ENCODE measurements at places on chromosomes 16 and 17. TPM values are rescaled to one million over a fixed set of nuclear protein-coding genes. Genes with fewer than 3 reads are reported as not detected.

DNA sequence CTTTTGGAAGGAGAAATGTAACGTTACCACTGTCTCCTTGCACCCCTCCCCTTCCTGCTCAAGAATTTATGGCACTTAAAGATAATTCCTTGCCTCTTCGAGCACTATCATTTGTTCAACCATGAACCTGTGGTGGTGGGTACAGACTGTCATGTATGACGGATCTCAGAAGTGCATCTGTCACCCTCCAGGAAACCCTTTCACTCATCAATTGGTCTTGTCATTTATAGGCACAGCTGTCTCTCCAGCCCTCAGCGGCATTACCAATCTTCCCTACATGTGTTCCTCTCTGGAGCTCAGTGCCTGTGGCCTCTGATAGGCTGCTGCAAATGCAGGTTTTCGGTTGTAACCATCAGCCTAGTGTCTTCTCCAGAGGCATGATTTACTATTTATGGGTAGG, 15.0 kb downstream of the CNTNAP4 start:
- no peaks in the 10 kb centered on the region for H3K4me1 ChIP-seq
- H3K27ac ChIP-seq, result no peak overlapping the region
- no peaks in the 10 kb centered on the region for H3K36me3 ChIP-seq
- no peaks in the 10 kb centered on the region for H3K27me3 ChIP-seq

DNA sequence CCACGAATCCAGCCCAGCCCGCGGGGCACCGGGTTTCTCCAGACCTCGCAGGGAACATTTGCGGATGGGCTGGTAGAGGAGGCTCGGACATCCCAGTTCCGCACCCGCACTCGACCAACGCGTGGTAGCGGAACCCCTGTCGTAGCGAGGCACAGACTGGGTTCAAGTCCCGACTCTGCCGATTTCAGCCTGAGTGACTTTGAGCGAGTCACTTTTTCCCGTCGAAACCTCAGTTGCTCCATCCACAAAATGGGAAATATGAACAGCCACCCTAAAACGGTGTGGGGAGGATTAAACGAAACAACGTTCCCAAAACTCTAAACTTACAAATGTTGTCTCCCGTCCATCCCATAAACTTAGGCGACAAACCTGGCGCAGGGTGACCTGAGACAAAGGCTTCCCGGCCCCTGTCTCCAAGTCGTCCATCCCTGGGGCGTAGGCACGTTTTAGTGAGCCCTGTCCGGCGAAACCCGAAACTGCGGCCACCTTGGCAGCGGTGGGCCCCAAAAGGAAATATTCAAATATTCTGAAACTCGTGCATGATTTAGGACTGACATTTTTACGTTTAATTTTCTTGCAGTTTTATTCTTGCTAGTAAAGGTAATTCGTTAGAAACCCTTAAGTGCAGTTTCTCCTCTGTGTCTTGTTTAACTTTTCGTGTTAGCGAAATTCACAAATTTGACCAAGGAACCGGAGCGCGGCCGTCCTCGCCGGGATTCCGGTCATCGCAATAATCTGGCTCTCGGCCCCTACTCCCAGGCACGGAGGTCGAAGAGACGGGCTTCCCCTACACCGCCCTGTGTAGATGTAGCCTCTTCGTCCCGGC, 1.9 kb upstream of the MLLT6 start:
- H3K27me3 ChIP-seq, result no peaks in the 10 kb centered on the region
- DNase-seq, result no peak
- H3K4me3 ChIP-seq, result peak overlapping the region; percentile 100
- peak overlapping the region; percentile 100 for H3K27ac ChIP-seq
- H3K4me1 ChIP-seq, result peaks cover 45% of the 10 kb centered on the region

DNA sequence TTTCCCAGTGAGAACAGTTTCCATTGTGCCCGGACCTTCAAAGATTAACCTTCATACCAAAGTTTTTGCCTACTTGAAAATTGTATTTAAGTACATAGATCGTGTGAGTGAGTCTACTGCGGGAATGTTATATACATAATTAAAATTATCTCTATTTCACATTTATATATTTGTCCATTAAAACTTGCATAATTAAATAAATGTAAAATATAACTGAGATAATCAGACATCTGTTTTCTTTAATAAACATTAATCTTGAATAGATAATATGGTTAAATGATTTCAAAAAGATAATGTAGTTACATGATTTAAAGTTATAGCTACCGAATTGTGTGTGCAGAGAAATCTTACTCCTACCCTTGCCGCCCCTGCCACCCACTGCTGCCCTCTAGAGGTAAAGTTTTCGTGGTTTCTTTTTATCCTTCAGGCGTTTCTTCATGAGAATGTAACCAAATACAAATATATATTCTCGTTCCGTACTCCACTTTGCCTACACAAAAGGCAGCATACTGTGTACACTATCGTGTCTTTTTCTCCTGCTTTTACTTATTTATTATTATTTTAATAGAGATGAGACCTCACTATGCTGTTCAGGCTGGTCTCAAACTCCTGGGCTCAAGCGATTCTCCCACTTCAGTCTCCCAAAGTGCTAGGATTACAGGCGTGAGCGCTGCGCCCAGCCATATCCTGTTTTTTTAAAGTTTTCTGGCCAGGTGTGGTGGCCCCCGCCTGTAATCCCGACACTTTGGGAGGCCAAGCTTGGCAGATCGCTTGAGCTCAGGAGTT, 35.6 kb downstream of the RPA1 start:
- H3K27me3 ChIP-seq, result no peaks in the 10 kb centered on the region
- H3K27ac ChIP-seq, result no peak overlapping the region
- no peak overlapping the region for H3K4me3 ChIP-seq

DNA sequence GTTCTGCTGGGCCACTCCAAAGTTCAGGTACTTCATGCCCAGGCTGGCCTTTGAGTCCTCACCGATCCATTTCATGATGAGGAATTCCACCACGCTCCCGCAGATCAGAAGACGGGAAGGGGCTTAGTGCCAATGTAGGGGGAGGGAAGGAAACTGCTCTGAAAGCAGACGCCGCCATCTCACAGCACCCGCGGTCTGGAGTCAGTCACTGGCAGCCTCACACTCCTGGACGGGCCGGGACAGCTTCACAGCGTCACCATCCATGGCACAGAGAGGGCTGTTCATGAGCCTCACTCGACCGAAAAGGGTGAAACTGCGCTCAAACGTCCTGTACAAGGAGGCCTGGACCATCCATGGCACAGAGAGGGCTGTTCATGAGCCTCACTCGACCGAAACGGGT, 62.0 kb downstream of the RPH3AL start:
- no peak overlapping the region for H3K27ac ChIP-seq
- H3K27me3 ChIP-seq, result peaks cover 2% of the 10 kb centered on the region
- no peak overlapping the region for H3K4me3 ChIP-seq
- no peak for DNase-seq
- H3K4me1 ChIP-seq, result peaks cover 8% of the 10 kb centered on the region

DNA sequence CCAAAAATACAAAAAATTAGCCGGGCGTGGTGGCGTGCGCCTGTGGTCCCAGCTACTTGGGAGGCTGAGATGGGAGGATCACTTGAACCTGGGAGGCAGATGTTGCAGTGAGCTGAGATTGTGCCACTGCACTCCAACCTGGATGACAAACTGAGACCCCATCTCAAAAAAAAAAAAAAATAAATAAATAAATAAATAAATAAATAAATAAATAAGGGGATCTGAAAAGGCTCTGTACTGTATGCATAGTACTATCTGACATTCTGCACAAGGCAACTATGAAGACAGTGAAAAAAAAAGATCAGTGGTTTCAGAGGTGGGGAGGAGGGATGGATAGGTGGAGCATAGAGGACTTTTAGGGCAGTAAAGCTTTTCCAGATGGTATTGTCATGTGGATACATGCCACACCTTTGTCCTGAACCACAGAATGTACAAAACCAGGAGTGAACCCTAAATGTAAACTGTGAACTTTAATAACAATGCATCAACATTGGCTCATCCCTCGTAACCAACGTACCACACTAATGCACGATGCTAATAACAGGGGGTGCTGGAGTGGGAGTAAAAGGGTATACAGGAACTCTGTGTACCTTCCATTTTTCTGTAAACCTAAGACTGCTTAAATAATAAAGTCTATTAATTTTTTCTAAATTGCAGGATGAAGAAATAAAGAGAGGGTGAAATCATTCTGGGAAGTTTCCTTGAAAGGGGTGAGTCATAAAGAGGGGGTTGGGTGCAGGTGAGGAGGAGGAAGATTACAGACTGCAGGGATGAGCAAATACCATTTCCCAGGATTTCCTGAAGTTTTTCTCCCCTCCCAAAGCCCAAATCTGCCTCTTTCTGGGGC, 155.8 kb upstream of the SDK2 start:
- H3K27me3 ChIP-seq, result no peaks in the 10 kb centered on the region
- H3K27ac ChIP-seq, result no peak overlapping the region
- H3K4me3 ChIP-seq, result no peak overlapping the region
- H3K36me3 ChIP-seq, result no peaks in the 10 kb centered on the region
- no peak for DNase-seq

KCNH6 gene
- not detected for total RNA-seq

All from activated naive CD4-positive, alpha-beta T cell treated with anti-CD3 and anti-CD28 coated beads for 36 hours (primary cell).